ENCODE measurements at places on chromosomes 13 and 19.

DNA sequence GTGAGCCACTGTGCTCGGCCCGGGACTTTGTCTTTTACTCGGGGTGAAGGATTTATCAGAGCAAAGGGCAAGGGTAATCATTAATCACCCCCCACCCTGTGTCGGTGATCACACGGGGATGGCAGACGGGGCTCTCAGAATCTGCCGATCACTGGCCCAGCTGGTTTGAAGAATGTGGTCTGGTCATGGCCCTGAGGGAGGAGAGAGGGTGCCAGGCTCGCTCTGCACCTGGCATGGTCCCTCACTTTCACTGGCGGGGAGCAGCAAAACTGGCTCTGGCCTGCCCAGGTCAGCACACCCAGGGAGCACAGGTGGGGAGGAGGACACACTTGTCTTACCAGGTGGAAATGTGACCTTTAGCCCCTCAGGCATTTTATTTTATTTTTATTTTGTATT is 10.2 kb downstream of the REEP6 start:
- no peak for DNase-seq

- no peak for DNase-seq
Observed at GRCh38 chr13:90898811-90899210, 448.7 kb upstream of the MIR17HG start.

DNA sequence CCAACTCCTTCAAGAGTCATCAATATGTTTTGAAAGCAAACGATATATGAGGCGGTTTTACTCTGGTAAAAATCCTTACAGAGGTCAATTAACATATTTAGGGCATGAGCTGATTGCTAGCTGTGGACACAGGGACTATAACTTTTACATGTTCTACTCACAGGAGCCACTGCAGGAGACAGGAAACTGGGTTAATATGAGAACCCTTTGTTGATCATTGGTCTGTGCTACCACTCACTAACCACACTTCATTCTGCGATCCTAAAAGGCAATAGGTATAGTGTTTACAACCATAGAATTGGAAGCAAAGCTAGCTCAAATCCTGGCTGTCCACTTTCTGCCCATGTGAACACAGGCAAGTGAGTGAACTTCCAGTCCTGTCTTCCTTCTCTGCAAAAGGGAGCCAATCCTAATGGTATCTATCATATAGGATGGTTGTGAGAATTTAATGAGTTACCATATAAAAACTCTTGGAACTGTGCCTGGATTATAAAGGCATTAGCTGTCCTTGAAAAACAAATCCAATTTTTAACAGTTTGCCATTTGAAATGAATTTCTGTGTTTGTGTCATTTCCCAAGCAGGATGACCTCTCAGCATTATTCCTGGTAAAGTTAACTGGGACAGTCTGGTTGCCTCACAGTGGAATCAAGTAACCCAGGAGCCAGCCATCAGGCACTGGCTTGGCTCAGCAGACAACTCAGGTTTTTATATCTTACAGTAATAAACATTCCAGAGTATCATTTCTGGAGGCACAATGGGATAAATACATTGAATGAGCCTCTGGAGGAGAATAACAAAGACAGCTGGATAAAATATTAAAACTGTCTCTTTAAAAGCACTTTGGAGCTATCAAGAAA is 29.8 kb upstream of the RAP2A start:
- DNase-seq, result no peak

DNA sequence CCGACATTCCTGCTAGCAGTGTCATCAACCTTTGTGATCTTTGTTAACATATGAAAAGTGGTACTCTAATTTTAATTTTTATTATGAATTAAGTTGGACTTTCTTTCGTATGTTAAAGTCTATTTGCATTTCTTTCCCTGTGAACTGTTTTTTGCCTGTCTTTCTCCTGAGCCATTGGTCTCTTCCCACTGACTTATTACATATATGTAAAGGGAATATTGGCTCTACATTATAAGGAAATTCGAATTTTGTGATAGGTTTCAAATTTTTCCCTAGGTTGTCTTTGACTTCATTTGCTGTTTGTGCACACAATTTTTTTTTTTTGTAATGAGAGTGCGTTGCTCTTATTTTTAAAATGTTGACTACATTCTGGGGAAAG is 442 bp upstream of the CDC16 start:
- no peak for DNase-seq

- no peak for DNase-seq
Observed at GRCh38 chr13:74560325-74560724, 426.1 kb upstream of the KLF12 start.

- DNase-seq, result no peak
Observed at GRCh38 chr19:7257148-7258040, 36.8 kb downstream of the INSR start.

GRCh38 chr13:95039415-95039814 is 261.8 kb downstream of the ABCC4 start:
- DNase-seq, result no peak

DNA sequence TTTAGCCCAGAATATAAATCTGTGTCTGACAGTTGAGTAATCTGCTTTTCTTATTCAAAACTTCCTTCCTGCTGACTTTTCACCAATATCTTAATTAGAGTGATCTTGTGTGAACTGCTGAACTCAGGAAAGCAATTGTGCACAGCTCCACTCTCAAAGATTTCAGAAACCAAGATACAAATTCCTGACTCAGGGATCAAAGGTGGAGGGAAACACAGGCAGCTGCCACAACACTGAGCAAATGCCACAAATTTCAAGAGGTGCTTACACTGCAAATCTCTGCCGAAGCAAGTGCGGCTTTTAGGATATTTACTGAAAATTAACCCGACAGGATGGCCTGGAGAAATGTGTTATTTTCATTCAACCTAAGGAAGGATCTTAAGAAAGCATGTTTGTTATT is 111.4 kb downstream of the STOML3 start:
- no peak for DNase-seq

- peak; percentile 22 for DNase-seq
Observed at GRCh38 chr19:47445937-47446402, 25.7 kb downstream of the SLC8A2 start.

DNA sequence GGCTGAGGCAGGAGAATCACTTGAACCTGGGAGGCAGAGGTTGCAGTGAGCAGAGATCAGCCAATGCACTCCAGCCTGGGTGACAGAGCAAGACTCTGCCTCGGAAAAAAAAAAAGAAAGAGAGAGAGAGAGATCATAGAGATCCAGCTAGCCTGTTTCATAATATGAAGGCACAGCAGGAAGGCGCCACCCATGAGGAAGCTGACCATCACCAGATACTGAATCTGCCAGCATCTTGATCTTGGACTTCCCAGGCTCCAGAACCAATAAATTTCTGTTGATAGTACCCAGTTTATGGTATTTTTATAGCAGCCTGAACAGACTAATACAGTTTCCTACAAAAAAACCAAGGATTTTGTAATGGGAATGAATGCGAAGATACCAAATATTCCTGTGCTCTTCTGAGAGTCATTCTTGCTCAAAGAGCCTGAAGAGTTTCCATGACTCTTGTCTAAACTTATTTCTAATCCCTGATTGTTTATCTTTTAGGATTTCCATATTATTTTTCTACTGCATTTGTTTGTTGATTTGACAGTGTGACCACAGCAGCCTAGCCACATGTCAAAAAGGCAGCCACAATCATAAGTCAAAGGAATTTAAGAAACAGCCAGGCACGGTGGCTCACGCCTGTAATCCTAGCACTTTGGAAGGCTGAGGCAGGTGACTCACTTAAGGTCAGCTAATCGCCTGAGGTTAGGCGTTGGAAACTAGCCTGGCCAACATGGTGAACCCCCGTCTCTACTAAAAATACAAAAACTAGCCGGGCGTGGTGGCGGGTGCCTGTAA is 37.7 kb upstream of the PDCD5 start:
- DNase-seq, result peak; percentile 17

DNA sequence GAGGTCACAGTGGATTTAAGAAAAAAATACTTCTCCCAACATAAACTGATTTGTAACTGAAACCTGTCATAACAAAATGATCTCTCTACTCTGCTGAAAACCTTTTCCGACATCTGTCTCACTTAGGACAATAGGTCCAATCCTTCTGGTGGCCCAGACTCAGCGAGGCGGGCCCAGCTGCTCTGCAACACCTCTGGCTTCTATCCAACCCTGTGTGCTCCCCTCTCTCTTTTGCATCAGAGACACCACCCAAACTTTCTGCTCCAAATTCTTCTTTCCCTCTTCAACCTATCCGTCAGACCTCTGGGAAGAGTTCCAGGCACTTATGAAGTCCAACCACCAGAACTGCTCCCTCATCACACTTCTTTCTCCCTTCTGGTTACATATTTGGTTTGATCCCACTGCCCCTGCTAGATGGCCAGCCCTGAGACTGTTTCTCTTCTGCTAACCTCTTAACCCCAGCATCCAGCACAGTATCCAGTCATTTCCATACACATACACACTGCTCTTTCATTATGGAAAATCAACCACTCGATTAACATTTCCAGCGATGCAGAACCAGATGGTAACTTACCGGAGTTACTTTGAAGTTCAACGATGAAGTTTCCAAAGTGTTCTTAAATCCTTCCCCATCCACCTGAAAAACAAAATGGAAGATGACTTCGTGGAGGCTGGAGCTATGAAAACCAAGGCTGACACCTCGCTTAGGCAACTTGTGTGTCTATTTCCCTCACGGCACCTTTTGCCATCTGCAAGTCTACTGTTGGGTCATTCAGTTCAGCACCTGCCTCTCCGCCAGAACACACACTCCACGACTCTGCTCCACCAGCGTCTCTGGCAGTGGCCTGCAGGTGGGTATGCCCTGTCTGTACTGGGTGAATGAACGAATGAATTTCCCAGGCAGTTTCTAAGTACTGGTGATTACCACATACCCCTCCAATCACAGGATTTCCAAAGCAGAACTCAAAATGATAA is 9.4 kb downstream of the SAFB2 start:
- no peak for DNase-seq

- no peak for DNase-seq
Observed at GRCh38 chr13:24649688-24650043, 30.5 kb upstream of the ATP12A start.

GRCh38 chr13:27504128-27504867 is 53.9 kb upstream of the MTIF3 start:
- DNase-seq, result no peak

DNA sequence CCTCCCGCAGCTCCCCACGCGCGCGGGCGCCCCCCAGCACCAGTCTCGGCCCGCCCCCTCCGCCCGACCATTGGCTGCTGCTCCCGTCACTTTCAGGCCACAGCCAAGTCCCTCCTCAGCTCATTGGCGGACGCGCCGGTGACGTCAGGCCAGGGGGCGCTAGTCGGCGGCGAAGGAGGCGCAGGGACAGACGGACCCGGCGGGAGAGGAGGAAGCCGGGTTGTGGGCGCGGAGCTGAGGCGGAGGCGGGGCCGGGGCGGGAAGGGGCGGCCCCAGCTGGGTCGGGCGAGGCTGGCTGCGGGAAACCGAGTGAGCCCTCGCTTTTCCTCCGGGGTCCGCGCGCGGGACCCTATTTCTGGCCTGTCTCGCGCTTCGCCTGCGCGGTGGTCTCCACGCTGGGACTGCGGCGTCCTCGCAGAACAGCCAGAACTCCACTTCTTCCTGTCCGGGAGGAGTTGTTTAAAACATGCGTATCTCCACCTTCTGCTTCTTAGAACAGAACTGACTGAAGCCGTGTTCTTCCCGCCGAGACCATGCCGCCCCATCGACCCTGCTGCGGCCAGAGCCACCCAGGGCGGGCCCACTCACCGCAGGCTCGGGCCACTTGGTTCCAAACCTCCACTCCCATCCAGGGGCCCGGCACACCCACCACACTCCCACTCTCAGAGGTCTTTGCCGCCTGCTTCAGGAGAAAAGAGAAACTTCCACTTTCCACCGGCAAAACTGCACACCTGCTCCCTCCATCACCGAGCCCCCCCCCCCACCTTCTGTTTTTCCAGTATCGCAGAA is 471 bp upstream of the TMTC4 start:
- DNase-seq, result peak; percentile 99

- no peak for DNase-seq
Observed at GRCh38 chr13:36142735-36143134, 11.6 kb upstream of the DCLK1 start.

DNA sequence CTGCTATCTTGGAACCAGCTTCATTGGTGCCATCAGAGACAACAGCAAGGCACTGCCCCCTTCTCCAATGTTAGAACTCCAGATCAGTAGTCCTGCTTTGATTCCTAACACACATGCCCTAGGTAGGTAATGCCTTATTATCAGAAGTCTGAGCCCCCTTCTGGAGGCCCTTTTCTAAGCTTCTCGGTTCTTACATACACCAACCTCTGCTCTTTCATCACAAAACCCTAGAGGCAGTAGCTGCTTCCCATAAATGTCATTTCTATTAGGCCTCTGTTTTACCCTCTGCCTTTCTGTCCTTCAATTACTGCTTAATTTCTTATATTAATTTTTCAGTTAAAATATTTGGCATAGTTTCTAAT is 65.3 kb upstream of the KLHL1 start:
- DNase-seq, result no peak

GRCh38 chr13:25032160-25032559 is 63.8 kb upstream of the PABPC3 start:
- DNase-seq, result no peak

GRCh38 chr19:18208098-18208951 is 4.5 kb upstream of the RAB3A start:
- no peak for DNase-seq

DNA sequence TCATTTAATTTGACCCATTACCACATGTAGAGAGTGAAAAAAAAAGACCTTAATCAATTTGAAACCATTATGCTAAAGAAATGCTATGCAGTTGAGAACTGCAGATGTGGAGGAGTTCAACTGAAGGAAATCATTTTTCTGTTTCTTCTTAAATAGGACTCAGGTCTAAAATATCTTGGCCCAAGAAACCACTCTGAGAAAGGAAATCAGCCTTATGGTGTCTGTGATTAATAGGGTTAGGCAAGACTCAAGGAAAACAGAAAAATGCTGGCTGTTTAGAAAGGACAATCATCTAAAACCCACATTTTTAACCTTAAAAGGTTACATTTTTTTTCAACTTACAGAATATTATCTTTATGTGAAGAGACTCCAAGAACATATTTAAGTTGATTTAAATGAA is 1.9 kb upstream of the SLITRK1 start:
- no peak for DNase-seq

- DNase-seq, result no peak
Observed at GRCh38 chr13:113120300-113121182, 2.1 kb upstream of the F10 start.

DNA sequence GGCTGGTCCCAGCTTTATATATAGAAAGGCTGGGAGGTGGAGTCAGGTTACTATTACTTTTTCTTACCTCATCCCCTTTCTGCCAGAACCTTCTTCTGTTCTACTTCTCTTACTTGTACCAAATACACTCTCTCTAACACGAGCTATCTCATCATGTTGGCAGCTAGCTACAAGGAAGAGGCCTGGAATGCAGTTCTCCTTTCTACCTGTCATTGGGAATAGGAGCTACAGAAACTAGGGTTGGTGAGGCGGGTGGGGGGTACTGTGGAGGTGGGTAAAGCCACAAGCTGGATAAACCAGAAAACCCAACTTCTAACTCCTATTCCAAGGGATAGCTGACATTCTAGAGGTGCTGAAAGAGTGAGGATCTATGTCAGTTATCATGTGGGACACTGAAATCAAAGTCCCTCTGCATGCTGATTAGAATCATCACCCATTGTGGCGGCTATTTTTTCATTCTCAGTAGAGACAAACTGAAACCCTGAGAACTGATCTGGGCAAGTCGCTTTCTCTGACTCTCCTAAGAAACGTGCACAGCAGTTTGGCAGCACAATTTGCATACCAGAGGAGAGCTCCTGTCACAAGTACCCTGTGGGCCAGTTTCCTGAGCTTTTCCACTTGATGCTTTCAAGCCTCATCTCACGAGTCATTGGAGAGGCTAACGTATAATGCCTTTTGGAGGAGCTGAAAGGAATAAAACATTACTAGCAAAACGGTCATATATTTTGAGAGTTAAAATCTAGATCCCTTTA is 358.1 kb downstream of the ENOX1 start:
- DNase-seq, result no peak

GRCh38 chr13:46609726-46610125 is 56.8 kb downstream of the LRCH1 start:
- DNase-seq, result no peak

Measured in epithelial cell of esophagus (primary cell).